ENCODE measurements at places on chromosomes 6 and 20. TPM values are rescaled to one million over a fixed set of nuclear protein-coding genes. Genes with fewer than 3 reads are reported as not detected.

DNA sequence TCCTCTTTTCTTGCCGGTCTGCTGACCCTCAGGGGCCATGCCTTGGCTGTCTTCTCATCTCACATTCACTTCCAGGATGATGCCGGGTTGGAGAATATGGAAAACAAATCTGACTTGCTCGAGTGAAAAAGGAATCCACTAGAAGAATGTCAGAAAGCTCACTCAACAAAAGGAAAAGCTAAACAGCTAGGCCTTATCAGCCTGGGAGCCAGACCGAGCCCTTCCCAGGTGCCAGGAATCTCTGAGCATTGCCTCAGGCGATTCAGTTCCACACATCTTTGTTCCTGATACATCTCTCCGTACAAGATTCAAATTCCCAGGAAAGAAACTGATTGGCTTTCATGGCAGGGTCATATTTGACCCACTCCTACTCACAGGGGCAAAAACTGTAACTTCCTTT, 9.2 kb upstream of the OSER1 start:
- H3K27me3 ChIP-seq, result no peaks in the 10 kb centered on the region
- no peak overlapping the region for H3K27ac ChIP-seq
- no peaks in the 10 kb centered on the region for H3K36me3 ChIP-seq

- H3K27me3 ChIP-seq, result peaks cover 12% of the 10 kb centered on the region
- no peak for DNase-seq
- H3K36me3 ChIP-seq, result no peaks in the 10 kb centered on the region
- peaks cover 4% of the 10 kb centered on the region for H3K4me1 ChIP-seq
- H3K27ac ChIP-seq, result no peak overlapping the region
These were observed 5.8 kb upstream of the IGF2R start for GRCh38 chr6:159963111-159963510.

- H3K27ac ChIP-seq, result no peak overlapping the region
- H3K36me3 ChIP-seq, result no peaks in the 10 kb centered on the region
- DNase-seq, result no peak
These were observed 296.1 kb downstream of the TFAP2C start for GRCh38 chr20:56925082-56925830.

DNA sequence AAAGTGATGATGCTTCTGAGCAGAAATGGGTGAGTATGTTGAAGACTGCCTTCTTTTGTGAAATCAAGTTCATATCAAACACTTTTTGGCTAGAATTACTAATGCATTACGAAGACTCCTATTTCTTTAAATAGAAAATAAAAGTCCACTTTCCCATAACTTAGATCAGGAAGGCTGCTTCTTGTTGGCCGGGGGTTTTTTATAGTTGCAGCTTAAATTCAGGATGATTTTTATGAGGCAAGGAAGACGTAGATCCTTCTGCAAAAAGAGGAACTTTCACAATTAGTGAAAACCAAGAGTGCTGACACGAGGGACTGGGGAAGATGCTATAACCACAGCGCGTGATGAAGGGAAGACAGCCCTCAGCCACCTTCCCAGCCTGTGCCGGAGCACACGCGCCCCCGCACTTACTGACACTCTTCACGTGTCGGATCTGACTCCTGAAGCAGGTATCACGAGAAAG, 206.1 kb upstream of the PRDM1 start:
- no peaks in the 10 kb centered on the region for H3K27me3 ChIP-seq
- peaks cover 6% of the 10 kb centered on the region for H3K4me1 ChIP-seq
- H3K4me3 ChIP-seq, result no peak overlapping the region
- H3K27ac ChIP-seq, result no peak overlapping the region
- DNase-seq, result no peak

The LAMA4 gene
- 28.9 TPM for polyA plus RNA-seq

The PI3 gene
- not detected for polyA plus RNA-seq

The TASP1 gene
- polyA plus RNA-seq, result 3.9 TPM

DNA sequence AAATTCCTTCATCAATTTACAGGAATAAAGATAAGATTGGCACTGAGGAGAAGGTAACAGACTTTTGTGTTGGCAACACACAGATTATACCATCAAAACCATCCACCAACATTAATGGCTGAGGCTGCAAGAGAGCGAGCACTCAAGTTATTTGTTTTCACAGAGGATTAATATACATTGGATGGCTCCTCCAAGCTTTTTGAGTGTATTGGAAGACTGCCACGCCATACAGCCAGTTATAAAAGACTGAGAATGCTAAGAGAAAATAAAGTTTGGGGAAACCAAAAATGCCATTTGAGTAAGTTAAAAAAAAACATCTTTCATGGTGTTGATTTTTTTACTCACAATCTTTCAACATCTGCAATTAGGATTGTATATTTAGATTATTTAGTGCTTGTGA, 973.8 kb upstream of the SLC35B3 start:
- H3K27me3 ChIP-seq, result no peaks in the 10 kb centered on the region
- H3K27ac ChIP-seq, result no peak overlapping the region
- no peak overlapping the region for H3K4me3 ChIP-seq
- H3K36me3 ChIP-seq, result no peaks in the 10 kb centered on the region

- peaks cover 3% of the 10 kb centered on the region for H3K4me1 ChIP-seq
- DNase-seq, result peak; percentile 17
- peak overlapping the region; percentile 74 for H3K27ac ChIP-seq
- H3K4me3 ChIP-seq, result peak overlapping the region; percentile 83
- no peaks in the 10 kb centered on the region for H3K36me3 ChIP-seq
- no peaks in the 10 kb centered on the region for H3K27me3 ChIP-seq
These were observed 893 bp downstream of the POLR1H start for GRCh38 chr6:30061858-30062458.

The DLL1 gene
- polyA plus RNA-seq, result 0.17 TPM

- no peaks in the 10 kb centered on the region for H3K36me3 ChIP-seq
- H3K4me3 ChIP-seq, result no peak overlapping the region
- H3K27ac ChIP-seq, result no peak overlapping the region
- DNase-seq, result no peak
These were observed 72.4 kb upstream of the GGTLC1 start for GRCh38 chr20:24060851-24061590.

- H3K4me1 ChIP-seq, result no peaks in the 10 kb centered on the region
- no peaks in the 10 kb centered on the region for H3K27me3 ChIP-seq
- no peak for DNase-seq
- H3K36me3 ChIP-seq, result no peaks in the 10 kb centered on the region
These were observed 11.6 kb upstream of the SCGN start for GRCh38 chr6:25640446-25640845.

The TUBB1 gene
- not detected for polyA plus RNA-seq

- no peak overlapping the region for H3K4me3 ChIP-seq
- H3K4me1 ChIP-seq, result no peaks in the 10 kb centered on the region
- no peaks in the 10 kb centered on the region for H3K27me3 ChIP-seq
- H3K27ac ChIP-seq, result no peak overlapping the region
- no peak for DNase-seq
These were observed 199.8 kb downstream of the SMOC2 start for GRCh38 chr6:168640768-168641167.

The KCNK16 gene
- polyA plus RNA-seq, result not detected

DNA sequence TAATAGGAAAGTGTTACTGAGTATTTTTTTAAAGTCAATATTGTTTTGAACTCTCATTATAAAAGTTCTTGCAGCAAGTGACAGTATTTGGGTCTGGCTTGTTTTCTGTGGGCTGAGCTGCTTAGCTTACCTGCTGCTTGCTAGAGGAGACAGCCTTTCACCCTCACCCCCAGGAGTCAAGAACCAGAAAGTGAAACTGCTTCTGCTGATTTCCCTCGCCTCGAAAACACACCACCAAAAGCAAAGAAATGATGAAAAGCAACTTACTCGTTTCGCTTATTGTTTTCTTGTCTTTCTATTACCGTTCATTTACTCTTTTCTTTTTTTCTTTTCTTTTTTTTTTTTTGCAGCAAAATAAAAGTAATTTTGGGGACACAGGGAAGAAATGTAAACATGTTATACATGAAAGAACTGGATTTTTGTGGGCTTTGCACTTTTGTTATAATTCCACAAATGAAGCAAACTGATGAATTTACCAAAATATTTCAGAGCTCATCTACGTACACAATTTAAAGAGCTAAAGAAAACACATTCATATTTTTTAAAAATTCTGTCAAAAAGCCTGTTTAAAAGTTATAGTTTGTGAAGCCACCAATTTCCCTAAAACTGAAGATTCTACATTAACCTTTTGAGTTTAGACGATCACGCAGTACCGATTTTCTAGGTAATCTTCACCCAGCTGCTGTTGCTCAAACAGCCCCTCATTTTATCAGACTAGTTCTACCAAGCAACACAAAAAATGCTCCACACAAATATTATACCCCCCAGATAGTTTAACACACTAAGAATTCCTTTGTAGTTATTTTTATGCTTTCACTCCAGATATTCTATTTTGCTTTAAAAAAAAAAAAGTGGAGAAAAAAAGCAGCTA, 1.7 kb downstream of the SCML4 start:
- H3K4me3 ChIP-seq, result no peak overlapping the region
- DNase-seq, result no peak
- peaks cover 30% of the 10 kb centered on the region for H3K27me3 ChIP-seq

Measured in IMR-90 (cell line).